ENCODE measurements at places on chromosomes 2 and 18. TPM values are rescaled to one million over a fixed set of nuclear protein-coding genes. Genes with fewer than 3 reads are reported as not detected.

PCARE gene
- total RNA-seq: not detected

DNA sequence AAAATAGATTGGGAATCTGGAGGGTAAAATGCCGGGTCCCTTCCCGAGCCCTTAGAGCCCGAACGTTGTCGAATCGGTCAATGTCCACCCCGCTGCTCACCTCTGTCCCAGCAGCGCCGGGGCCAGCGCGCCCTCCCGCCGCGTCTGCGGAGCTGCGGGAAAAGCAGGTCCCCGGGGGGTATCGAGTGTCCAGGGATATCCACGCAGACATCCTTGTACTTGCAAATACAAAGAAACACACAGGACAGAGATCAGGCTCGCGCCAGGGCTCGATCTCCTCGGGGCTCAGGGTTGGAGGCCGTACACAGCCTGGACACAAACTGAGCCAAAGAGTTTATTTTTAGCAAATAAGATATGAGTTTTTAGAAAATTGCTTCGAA, 2.3 kb upstream of the GATA6 start:
- DNase-seq: no peak

DNA sequence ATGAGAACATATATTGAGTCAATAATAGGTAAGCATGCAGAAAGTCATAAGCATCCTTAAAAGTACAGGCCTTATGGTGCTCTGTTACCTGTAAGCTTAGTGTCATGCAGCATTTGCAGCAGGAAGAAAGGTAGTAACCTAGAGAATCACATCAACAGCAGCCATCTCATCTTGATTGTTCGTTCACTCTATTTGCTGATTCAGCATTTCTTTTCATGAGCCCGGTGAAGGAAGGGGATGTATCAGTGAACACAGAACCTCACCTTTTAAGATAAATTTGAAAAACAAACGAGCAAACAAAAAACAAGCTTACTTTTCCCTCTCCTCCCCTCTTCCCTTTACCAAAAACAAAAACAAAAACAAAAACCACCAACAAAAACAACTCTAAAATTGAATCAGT, 89.9 kb downstream of the MIB1 start:
- DNase-seq: no peak

DNA sequence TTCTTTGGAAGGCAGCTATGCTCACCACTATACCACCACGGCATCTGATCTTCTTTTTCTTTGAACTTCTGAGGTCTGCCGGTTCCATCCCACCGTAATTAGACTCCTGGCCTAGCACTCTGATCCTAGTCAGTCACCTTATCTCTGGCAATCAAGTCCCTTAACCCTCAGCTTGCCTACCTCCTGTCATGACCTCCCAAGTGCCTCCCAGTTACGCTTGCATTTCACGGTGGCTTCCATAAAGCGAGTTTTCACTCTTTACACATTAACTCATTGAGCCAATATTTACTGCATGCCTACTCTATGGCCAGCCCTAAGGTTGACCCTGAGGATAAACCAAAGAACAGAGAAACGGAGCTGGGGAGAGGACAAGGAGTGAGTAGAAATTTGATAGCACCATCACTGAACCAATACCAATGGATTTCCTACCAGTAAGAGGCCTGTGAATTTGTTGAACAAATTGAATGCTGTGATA, 37.8 kb upstream of the TMEM182 start:
- no peak for DNase-seq

- no peak for DNase-seq
Observed at GRCh38 chr2:177573120-177573519, 180.5 kb downstream of the AGPS start.
